ENCODE measurements at places on chromosomes 2 and 18. TPM values are rescaled to one million over a fixed set of nuclear protein-coding genes. Genes with fewer than 3 reads are reported as not detected.

- DNase-seq: no peak
These were observed 86.6 kb downstream of the POLR1A start for GRCh38 chr2:86019121-86019520.

DNA sequence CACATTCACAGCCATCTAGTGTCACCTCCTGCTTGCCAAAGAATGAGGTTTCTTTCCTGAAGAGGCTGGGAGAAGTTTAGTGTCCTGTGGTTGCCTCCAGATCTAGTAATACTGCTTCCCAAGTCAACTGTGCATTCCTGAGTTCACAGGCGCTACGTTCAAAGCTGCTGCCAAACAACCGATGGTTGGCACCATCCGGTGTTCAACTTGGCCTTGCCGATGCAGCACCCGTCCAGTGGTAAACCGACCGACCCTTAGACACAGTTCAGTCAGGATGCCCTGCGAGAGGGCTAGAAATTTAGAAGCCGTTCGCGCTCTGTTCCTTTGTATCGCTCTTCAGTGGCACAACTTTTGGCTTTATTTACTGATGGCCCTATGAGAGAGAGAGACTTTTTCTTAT, 28.6 kb downstream of the RMC1 start:
- no peak for DNase-seq

DNA sequence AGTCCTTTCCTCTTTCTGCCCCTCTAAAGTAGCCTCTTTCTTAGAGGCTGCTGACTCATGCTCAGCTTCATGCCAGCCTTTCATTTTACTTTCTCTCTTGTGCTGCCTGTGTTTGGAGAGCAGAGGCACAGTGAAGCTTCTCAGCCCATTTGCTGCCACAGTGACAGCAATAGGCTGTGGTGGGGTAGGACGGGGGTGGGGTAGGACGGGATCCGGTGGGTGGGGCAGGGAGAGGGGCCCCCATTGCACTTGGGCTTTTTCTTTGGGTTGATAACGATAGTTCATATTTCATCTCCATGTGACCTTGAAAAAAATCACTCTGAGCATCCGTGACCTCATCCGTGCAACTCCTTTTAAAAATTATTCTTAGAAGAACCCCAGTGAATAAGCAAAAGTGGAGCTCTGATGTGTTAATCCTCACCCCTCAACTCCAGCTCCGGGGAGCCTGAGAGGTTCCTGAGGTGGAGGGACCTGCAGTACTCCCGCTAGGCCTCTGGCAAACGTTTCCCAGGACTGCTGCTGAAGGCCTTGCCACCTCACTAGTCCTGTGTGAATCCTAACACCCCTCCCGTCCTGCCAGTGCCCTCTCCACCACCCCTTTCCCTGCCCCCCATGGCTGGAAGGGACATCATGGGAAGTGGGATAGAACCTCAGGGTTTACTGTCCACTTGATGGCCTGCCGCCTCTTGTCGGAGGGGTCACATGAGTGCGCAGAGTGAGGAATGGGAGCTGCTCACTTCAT, 70.8 kb downstream of the INPP4A start:
- DNase-seq: peak; percentile 54

GRCh38 chr2:161166538-161167409, 6.5 kb downstream of the TANK start:
- DNase-seq: peak; percentile 71

DNA sequence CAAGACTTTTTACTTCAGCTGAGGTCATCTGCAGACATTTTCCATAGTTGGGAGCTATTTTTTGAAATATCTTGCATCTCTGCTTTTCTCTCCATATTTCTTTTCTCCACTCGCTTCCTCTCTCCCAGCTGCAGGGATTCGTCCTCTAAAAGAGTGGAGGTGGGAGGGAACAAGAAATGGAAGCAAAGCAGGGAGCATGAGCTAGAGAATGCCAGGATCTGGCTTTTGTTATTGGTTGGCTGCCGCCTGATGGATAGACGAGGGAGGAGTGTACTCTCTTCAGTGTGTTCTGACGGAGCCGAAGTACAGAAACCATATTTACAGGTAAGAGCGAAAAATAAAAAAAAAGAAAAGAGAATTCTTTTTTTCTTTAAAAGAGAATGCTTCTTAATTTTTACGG, at the start of gene CSRNP3:
Gene CSRNP3 (plus strand): TSS at position 282 of the 400 bp plus-strand sequence. CDS start 125,368 bp downstream, outside the sequence.
- DNase-seq: peak; percentile 86

The SERPINB4 gene
- total RNA-seq: not detected

Measured in fibroblast of lung (primary cell).